ENCODE measurements at places on chromosomes 11 and 22.

DNA sequence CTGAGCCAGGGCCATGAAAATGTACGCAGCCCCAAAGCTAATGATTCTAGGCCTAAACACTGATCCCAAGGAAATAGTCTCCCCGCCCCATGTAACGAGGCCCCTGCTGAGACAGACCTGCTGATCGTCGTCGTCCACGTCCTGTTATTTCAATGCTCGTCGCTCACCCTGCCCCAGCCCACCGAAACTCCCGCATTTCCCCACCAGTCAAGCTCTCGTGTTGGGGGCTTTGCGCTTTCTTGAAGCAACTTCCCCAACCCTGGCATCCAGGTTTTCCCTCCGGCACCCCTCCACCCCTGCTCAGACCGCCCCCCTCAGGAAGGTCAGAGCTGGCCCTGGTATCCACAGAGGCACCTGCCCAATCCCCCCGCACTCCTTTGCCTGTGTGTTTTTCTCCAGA is 58.8 kb upstream of the LINC01488 start:
- no peak for DNase-seq

GRCh38 chr11:66851698-66852465 is 5.0 kb upstream of the LRFN4 start:
- no peak for DNase-seq

GRCh38 chr22:27900153-27900552 is 18.9 kb downstream of the PITPNB start:
- no peak for DNase-seq

DNA sequence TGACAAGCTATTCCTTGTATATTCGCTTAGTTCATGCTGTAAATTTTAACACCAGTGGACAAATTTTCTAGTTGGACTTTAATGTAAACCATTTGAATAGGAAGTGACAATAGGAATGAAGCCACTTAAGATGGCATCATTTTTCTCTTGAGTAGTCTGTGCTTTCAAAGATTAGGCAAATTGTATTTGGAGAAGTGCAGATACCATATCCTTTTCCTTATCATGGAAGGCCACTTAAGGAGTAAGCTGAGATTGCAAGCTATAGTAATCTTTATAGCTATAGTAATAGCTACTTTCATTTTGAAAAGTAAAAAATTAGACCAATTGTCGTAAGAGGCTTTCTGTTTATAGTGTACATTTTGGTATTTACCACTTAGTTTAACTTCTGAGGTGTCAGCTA is 12.8 kb downstream of the CAPRIN1 start:
- DNase-seq, result no peak

DNA sequence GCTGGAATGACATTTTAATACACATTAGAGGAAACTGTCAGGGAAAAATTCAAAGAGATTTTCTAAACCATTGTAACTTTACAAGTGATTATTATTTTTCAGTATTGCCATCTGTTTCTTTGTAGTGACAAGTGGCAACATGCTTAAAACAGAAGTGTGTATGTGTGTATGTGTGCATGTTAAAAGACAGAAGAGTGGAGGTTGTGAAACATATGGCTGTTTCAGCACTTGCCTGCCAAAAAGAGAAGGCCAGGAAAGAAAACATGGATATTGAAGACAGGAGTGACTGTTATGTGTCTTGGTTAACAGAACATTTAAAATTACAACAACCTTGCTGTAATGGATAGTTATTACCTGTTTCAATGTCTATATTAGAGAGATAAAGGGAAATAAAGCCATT is 24.3 kb upstream of the VWA5A start:
- DNase-seq, result no peak

GRCh38 chr11:100888836-100889235 is 201.7 kb downstream of the ARHGAP42 start:
- DNase-seq, result no peak

GRCh38 chr11:12692229-12693075 is 18.2 kb downstream of the TEAD1 start:
- no peak for DNase-seq

GRCh38 chr22:42805016-42805997 is 51.8 kb downstream of the ARFGAP3 start:
- no peak for DNase-seq

DNA sequence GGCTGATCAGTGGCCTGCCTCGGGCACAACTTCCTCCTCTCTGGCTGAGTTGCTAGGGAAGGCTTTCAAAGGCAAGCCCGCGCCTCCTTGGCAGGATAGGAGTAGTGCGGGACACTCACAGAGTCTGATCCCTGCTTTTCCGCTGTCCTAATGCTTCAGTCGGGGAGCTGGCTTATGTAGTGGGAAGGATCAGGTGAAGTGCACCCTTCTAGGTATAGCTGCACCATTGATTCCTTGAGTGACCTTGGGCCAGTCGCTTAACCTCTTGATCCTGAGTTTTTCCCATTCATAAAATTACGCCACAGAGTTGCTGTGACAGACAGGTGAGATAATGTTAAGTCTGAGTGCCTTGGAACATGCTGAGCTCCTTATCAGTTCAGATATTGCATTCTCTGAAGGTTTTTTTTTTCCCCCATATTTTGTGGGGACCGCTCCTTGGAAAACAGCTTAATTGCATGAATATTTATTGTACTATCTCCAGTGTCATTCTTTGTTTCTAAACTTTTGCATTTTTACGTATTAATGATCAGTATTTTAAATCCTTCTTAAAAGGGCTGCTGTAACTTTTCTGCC is 961 bp downstream of the IPO7 start:
- DNase-seq, result no peak

DNA sequence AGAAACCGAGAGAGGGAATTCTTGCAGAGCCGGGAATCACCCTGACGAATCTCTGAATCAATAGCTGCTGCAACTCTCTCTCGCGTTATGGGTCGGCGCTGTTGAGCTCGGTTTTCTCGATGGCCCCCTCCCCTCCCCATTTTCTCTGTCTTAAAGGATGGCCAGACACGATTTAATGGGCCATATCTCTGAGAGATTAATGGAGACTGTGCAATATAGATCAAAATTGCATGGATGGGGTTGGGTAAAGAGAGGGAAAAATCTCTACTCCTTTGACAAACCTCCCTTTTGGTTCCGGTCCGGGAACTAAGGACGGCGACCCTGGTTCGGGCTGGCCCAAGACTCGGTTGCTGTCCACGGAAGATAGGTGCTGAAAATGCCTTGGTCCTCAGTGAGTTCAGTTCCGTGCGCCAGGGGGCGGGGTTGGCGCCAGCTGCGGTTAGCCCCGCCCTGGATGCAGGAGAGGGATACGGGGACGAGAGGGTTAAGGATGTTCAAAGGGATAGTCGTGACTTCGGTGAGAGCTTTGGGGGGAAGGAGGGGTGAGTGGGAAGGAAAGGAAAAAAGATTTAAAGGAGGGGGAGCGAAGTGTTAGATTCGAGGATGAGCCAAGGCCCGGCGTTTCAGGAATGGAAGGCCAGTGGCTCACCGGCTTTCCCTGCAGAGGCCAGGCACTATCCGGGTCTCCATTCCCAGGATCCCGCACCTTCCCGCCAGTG is 103.6 kb upstream of the HSD17B12 start:
- no peak for DNase-seq

DNA sequence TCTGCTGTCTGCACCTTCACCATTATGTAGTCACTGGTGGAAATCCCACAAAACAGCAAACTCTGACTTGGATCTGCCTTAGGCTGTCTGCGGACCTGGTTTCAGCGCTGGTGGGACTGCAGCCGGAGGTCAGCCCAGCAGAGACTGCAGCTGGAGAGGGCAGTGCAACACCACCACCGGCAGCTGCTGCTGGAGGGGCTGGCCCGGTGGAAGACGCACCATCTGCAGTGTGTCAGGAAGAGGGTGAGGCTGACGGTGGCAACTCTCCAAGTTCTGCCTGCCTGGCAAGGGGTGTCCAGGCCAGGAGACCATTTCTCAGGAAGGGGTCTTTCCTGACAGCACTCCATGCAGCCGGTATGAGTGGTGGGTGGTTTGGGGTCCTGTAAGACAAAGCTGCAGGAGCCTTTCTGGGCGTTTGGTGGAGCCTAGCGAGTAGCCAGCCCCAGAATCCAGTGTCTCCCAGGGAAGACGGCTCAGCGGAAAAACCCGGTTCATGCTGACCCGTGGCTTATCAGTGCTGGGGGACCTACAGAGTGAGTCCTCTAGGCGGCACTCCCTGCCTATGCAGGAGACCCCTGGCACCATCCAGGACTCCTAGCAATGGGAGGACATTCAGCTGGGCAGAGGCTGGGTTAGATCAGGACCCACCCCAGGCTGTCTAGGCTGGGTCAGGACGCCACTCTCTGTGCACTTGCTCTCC is 50.8 kb downstream of the PISD start:
- no peak for DNase-seq

GRCh38 chr22:46774253-46774979 is 12.0 kb downstream of the TBC1D22A start:
- no peak for DNase-seq

DNA sequence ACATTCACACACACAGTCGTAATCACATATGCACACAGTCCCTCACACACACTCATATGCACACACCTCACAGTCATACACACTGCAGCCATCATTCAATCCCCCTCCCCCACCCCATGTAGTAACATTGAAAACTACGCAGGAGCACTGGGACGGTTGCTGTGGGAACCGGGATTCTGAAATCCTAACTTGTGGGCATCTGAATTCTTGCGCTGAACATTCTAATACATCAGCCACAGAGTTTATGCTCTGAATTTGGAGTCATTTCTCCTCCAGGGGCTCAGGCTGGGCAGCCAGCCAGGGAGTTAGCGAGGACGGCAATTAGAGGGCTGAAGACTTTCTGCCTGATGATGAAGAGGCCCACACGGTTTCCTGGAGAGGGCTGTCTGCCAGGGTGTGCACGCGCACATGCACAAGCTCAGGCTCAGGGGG is 32.7 kb downstream of the CD6 start:
- DNase-seq, result no peak

DNA sequence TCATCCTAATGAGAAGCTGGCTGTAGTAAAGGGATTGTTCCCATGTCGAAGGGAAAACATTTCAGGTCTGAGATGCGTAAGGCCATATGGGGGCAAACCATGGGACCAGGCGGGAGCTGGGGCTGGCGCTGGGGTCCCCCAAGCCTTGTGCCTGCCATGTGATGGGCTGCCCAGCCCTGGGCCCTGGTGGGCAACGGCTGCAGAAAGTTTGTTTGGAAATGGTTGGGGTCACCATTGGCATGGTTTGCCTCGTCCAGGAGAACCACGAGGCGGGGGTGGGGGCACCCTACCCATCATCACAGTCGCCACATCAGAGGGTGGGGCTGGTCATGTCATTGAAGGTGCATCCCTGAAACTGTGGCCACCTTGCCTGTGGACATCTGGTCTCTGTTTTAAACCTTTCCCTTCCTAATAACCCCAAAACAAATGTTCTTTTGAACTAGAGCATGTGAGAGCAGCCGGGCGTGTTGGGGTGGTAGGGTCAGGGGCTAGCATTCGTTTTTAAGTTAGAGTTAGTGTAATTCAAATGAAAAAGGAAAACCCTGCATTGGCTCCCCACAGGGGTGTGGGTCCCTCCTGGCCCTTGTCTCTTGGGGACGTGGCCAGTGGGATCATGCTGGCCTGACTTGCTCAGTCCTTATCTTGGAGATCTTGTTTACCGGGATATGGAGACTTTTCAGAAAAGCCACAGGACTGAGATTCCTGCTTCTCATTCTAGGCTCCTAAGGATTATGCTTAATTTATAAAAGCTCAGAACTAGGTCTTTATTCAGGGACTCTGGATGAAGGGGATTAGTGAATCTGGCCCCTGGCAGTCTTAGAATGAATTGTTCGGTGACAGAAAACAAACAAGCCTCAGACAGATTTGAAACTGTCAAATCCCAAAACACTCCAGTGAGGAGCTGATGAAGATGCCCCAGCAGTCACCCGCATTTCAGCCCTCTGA is 98.5 kb downstream of the CTTN start:
- no peak for DNase-seq

GRCh38 chr22:46165977-46166376 is 15.7 kb downstream of the PPARA start:
- no peak for DNase-seq

DNA sequence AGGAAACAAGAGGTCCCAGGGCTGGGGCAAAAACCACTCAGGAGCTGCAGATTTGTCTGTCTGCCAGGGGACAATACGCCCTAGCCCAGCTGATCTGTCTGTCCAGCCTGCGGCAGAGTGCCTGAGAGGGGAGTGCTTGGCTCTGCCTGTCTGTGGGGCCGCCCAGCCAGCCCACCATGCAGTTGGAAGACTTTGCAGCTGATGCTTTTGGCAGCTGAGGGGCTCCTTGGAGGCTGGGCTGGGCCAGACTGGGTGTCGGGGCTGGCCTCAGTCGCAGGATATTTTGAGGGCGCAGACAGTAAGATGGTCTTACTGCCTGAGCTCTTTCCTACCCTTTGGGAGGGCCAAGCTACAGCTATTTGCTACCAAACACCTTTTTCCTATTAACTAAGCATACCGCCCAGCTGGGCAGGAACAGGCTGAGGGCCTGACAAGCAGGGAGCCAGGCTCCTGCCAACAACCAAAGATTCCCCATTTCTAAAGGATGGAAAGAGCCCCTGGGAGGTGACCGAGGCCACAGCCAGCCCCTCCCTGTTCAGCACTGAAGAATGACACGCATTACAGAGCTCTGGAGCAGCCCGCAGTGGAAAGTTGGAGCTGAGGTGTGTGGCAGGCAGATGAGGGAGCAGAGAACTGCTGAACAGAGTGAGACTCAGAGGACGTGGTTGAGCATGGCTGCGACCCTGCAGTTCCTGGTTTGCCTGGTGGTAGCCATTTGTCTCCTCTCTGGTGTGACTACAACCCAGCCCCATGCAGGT is at the start of gene FAM180B:
FAM180B (plus strand) TSS at position 581 of the 758 bp plus-strand sequence; CDS start at position 672, 91 bp downstream.
- DNase-seq, result no peak

DNA sequence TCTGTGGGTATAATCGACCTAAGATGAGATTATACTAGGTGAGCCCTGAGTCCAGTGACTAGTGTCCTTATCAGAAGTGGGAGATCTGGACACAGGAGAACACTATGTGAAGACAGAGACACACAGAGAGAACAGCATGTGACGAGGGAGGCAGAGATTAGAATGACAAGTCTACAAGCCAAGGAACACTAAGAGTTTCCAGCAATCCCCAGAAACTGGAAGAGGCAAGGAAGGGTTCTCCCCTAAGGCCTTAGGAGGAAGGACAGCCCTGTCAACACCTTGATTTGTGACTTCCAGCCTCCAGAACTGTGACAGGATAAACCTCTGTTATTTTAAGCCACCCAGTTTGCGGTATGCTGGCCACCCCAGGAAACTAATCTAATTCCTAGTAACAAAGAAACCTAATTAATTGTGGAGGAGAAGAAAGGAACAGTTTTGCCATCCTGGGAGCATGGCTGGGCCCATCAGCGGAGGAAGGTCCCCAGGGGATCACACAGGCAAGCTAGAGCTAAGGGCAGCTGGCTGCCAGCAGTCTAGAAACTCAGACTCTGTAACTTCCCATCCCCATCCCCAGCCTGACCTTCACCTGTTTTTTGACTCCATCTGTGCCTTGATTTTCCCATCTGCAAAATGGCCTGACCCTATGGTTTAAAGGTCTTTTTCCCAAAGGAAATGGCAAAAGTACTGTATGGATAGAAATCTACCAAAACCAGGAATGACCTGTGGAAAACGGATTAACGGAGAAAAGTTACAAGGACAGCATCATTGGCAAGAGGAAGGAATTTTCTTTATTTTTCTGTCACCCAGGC is 10.3 kb upstream of the THOC5 start:
- no peak for DNase-seq

- DNase-seq, result no peak
Observed at GRCh38 chr22:45205276-45205925, 35.3 kb downstream of the KIAA0930 start.

- DNase-seq, result no peak
Observed at GRCh38 chr11:12229450-12230229, 119.2 kb downstream of the MICAL2 start.
